ENCODE measurements at places on chromosomes 5 and 9.

GRCh38 chr5:171392585-171393159 lies 5.0 kb downstream of the NPM1 start:
- no peak for DNase-seq

GRCh38 chr5:68290260-68290674 lies 74.7 kb downstream of the PIK3R1 start:
- no peak for DNase-seq

GRCh38 chr9:36457836-36458429 lies 57.9 kb upstream of the RNF38 start:
- no peak for DNase-seq

GRCh38 chr5:158410976-158411375 lies 552.0 kb upstream of the CLINT1 start:
- no peak for DNase-seq

GRCh38 chr9:132201780-132202703 lies 40.2 kb downstream of the NTNG2 start:
- DNase-seq = no peak

- no peak for DNase-seq
These were observed 126.7 kb upstream of the CDH6 start for GRCh38 chr5:31066655-31067328.

- no peak for DNase-seq
These were observed 255.3 kb downstream of the SYK start for GRCh38 chr9:91056917-91057316.

DNA sequence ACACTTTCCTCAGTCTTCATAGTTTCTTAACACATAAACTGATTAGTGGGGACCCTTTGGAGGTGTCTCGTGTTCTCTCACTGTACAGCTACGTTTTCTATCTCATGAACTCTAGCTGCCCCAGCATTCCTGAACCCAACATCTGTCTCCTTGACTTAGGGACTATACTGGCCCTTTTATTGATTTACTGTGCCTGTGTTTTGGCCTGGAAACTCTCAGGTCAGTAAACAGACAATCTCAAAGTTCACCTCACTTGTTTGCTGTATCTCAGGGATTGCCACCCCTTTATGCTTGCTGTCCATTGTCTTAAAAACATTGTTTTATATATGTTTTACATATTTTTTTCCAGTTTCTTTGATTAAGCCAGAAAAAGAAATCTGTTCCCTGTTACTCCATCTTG lies 222.8 kb downstream of the FAM170A start:
- no peak for DNase-seq

- DNase-seq = no peak
These were observed 149.5 kb upstream of the PTCH1 start for GRCh38 chr9:95666096-95666784.

DNA sequence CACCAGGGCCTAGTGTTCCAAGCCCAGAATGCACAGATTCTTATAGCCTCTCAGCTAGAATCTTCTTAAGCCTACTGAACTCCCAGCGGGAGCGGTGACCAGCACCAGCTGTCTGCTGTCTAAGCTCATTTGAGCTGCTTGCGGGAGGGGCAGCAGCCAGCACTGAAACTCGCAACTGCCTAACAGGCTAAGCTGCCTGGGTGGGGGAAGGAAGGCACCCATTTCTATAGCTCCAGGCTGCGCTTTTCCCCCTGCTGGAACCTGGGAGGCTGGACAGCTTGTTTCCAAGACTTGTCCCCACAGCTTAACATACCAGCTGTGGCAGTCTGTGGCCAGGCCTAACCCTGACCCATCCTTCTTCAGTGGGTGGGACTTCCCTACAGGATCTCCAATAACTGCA lies 512.9 kb downstream of the EFNA5 start:
- no peak for DNase-seq

DNA sequence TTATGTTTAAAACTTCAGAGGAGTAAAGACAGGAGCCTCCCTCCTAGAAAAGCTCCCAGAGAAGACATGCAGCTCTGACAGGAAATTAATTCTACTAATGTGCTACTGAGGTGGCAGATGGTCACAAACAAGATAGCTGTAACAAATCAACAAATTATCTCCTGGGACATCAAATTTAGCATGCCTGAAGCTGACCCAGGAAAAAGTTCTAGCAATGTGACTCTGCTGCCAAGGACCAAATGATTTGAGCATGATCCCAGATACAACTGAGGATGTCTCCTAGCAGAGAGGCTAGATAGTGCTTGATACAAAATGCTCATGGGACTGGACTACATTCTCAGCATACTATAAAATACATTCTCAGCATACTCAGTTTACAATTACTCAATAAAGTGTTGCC lies 413.5 kb upstream of the SMC2 start:
- no peak for DNase-seq

- no peak for DNase-seq
These were observed 11.8 kb upstream of the LHFPL2 start for GRCh38 chr5:78660401-78660800.

GRCh38 chr9:127706836-127707241 lies at the start of gene CFAP157:
CFAP157 (plus strand) TSS chr9:127706988; CDS start chr9:127707032, 44 bp downstream.
- no peak for DNase-seq

DNA sequence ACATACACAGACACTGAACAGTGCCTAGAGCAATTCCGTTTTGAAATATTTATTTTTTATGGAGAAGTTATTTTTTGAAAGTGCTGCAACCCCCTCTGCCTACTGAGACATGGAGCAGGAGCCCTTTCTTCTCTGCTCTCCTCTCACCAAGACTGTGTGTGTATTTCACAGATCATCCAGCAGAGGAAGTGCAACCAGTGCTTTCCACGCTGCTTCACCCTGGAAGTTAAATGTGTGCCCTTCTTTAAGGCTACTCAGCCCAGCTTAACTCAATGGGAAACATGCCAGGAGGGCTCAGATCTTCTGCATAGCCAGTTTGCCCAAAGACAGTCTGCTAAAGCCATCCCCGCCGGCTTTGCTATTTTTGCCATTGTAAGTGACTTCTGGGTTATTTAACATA lies 606.3 kb downstream of the TLE1 start:
- no peak for DNase-seq

GRCh38 chr5:131068893-131069643 lies 96.0 kb downstream of the HINT1 start:
- no peak for DNase-seq

GRCh38 chr9:87435189-87435880 lies 62.3 kb upstream of the DAPK1 start:
- DNase-seq = no peak

- DNase-seq = no peak
These were observed 334.9 kb upstream of the DAB2 start for GRCh38 chr5:39759701-39760100.

DNA sequence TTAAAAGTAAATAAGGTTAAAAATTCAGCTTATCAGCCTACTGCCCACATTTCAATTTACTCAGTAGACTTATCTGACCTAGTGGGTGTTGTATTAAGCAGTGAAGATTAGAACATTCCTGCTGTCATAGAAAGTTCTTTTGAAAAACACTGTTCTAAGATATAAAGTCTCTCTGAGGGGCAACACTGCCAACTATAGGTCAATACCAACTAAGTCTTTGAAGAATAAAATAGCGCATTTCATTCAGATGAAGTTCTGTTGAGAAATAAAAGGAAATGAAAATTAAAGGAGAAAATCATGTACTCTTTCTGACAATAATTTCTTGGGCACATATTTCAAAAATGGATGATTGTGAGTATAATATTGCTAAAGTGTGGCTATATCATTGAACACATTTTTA lies 86.8 kb downstream of the PTPRD start:
- no peak for DNase-seq

- no peak for DNase-seq
These were observed 275.9 kb upstream of the WWC1 start for GRCh38 chr5:168015506-168015905.

DNA sequence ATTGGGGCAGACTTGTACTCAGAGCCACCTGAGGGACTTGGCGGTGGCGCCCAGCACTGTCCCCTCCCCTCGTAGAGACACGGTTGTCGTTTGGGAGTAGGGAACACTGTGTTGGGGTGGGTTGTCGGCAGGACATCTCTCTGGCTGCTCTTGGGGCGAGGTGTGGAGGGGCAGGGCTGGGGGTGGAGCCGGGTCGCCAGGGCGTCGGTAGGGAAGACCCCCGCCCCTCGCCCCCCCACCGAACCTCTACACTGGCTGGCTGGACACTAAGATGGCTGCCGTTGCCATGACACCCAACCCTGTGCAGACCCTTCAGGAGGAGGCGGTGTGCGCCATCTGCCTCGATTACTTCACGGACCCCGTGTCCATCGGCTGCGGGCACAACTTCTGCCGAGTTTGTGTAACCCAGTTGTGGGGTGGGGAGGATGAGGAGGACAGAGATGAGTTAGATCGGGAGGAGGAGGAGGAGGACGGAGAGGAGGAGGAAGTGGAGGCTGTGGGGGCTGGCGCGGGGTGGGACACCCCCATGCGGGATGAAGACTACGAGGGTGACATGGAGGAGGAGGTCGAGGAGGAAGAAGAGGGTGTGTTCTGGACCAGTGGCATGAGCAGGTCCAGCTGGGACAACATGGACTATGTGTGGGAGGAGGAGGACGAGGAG lies 778 bp downstream of the TRIM41 start:
- DNase-seq = no peak

GRCh38 chr9:136204838-136205706 lies at the start of gene LHX3:
LHX3 (minus strand) TSS chr9:136205128; CDS start chr9:136205012, 116 bp downstream.
- DNase-seq = no peak

DNA sequence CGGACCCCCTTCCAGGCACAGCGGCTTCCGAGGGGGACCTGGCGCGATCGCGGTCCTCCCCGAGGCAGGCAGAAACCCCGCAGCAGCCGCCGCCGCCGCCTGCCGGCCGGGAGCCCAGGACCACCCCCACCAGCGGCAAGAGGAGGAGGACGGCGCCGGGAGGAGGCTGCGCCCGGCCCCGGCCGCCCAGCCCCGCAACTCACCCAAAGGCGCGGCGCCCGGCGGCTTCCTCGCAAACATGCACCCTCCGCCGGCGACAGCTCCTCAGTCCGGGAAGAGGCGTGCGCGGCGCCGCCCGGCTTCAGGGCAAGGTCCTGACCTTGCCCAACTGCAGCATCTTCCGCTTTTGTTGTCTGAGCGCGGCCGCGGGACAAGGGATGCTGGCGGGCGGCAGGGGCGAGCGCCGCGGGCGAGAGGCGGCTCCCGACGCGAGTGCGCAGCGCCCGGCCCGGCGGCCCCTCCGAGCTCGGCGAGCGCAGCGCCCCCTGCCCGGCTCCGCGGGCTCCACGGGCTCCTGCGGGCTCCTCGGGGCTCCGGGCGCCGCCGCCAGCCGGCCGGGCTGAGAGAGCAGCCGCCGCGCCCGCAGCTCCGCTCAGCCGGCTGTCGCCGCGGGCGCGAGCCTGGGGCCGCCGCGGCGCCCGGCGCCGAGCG lies 507 bp downstream of the CTNND2 start:
- DNase-seq = peak; percentile 15

- no peak for DNase-seq
These were observed 30.9 kb upstream of the RGMB start for GRCh38 chr5:98742396-98743073.

DNA sequence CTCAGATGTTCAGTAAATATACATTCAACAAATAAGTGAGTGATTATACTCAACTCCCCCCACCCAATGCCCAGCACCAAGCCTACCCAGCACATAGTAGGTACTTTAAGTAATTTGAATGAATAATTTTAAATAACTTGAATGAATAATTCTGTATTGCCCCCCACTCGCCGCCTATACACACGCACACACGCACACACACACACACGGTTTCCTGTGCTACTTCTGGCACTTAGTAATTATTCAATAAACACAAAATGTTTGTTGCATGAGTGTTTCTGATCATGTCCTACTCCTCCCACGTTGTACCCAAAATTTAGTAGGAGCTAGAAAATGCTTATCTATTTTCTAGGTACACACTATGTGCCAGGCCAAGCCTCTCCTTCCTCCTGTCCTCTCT lies 16.2 kb downstream of the PCDH12 start:
- DNase-seq = no peak

Data from KG1 (cell line).